ENCODE measurements at places on chromosomes 4 and X. TPM values are rescaled to one million over a fixed set of nuclear protein-coding genes. Genes with fewer than 3 reads are reported as not detected.

The TEX13C gene
- not detected for total RNA-seq

The ZMAT1 gene
- total RNA-seq, result 0.62 TPM

The PNMA6F gene
- total RNA-seq, result not detected

The AMTN gene
- not detected for total RNA-seq

The IL2RG gene
- 397 TPM for total RNA-seq

The DRD5 gene
- not detected for total RNA-seq

The LRCH2 gene
- not detected for total RNA-seq

The UFSP2 gene
- 19.9 TPM for total RNA-seq

- H3K4me1 ChIP-seq, result no peaks in the 10 kb centered on the region
- H3K27ac ChIP-seq, result no peak overlapping the region
- no peaks in the 10 kb centered on the region for H3K27me3 ChIP-seq
- no peak overlapping the region for H3K4me3 ChIP-seq
- no peaks in the 10 kb centered on the region for H3K36me3 ChIP-seq
Observed at GRCh38 chrX:23524467-23524866, 142.8 kb upstream of the PRDX4 start.

DNA sequence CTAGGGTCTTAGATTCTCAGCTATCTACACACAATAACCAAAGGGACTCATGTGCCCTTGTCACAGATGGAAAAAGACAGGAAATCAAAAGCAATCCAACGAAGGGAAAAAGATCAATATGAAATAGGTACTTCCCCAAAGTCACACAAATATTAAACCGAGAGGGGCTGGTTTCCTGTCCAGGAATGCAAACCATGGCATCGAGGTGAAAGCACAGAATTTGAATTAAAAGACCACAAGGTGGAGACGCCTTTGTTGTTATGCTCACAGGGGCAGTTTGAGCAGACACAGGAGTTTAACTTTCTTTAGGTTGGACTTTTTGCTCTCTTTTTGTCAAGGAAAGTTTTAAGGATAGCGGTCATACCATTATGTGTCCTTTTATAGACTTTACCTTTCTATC lies 14.3 kb downstream of the H2BW1 start:
- no peak overlapping the region for H3K4me3 ChIP-seq
- H3K36me3 ChIP-seq, result no peaks in the 10 kb centered on the region
- no peak for DNase-seq

- DNase-seq, result no peak
- H3K27ac ChIP-seq, result no peak overlapping the region
- H3K4me3 ChIP-seq, result no peak overlapping the region
- no peaks in the 10 kb centered on the region for H3K4me1 ChIP-seq
- H3K36me3 ChIP-seq, result no peaks in the 10 kb centered on the region
- H3K27me3 ChIP-seq, result no peaks in the 10 kb centered on the region
Observed at GRCh38 chr4:103496800-103497199, 223.0 kb downstream of the TACR3 start.

GRCh38 chrX:71107762-71108360 lies 1.3 kb upstream of the CXorf65 start:
- peak overlapping the region; percentile 99 for H3K4me3 ChIP-seq
- H3K4me1 ChIP-seq, result peaks cover 69% of the 10 kb centered on the region
- peak; percentile 19 for DNase-seq
- peaks cover 66% of the 10 kb centered on the region for H3K36me3 ChIP-seq
- peak overlapping the region; percentile 80 for H3K27ac ChIP-seq

DNA sequence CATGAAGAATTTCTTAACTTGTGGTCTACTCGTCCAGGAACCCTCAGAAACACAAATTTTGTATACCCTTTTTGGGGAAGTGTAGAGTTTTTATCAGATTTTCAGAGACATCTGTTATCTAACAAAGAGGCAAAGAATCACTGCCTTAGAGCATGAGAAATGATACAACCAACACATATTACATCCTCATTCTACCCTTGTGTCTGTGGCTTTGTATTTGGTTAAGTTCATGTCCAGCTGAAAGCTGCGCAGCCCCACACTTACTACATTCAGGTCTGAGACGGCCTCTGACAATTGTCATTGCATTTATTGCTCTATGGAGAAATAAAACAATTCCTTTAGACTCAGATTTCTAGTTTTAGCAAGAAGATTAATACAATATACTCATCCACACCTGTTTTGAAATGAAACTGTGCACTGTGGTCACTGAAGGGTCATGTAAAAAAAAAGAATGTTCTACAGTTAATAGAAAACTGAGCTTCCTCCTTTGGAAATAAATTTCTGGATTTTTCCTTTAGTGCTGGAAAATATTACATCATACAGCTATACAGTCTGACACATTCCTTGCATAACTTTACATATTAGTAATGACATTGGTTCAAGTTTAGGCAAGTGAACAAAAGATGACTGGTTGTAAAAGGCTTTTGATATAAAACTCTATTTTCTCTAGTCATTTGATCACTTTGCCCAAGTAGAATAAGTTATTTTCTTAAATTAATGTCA lies 39.8 kb downstream of the GLRB start:
- H3K27me3 ChIP-seq, result no peaks in the 10 kb centered on the region
- no peak for DNase-seq
- H3K36me3 ChIP-seq, result no peaks in the 10 kb centered on the region
- H3K27ac ChIP-seq, result no peak overlapping the region
- no peaks in the 10 kb centered on the region for H3K4me1 ChIP-seq

DNA sequence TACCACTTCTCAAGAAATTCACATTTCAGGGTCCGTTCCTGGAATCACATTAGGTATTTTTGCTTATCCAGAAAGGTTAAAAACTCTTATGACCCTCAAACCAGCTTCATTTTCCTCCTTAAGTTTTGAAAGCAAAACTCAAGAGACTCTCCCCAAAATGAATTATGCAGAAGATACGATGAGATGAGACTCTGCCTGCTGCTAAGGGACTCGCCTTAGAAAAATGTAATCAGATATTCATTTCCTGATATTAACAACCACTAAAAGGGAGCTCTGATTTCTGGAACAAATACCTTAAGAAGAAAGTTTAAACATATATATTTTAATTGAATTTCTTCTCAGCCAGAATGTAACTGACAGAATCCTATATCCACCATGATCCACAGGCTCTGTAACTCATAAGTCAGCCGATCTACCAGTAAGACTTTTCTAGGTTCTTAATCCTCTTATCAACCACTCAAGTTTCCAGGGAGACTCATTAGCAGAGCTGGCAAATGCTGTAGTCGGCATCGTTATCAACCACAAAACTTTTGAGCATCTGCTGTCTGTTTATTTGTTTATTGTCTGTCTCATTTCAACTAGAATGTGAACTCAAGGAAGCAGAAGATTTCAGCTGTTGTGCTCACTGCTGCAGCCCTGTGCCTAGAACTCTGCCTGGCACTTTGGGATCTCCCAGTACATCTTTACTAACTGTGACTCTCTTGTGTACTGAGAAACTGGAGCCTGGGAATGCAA lies 112.5 kb downstream of the LDB2 start:
- no peak overlapping the region for H3K4me3 ChIP-seq
- peaks cover 2% of the 10 kb centered on the region for H3K27me3 ChIP-seq
- no peak overlapping the region for H3K27ac ChIP-seq
- no peaks in the 10 kb centered on the region for H3K36me3 ChIP-seq
- no peak for DNase-seq

DNA sequence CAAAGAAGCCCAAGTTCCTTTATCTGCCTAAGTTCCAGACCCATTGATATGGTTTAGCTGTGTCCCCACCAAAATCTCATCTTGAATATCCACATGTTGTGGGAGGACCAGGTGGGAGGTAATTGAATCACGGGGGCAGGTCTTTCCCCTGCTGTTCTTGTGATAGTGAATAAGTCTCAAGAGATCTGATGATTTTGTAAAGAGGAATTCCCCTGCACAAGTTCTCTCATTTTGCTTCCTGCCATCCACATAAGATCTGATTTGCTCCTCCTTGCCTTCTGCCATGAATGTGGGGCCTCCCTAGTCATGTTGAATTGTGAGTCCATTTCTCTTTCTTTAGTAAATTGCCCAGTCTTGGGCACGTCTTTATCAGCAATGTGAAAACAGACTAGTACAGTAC lies 860.2 kb downstream of the FSTL5 start:
- no peak overlapping the region for H3K4me3 ChIP-seq
- H3K4me1 ChIP-seq, result no peaks in the 10 kb centered on the region
- no peak for DNase-seq
- no peaks in the 10 kb centered on the region for H3K36me3 ChIP-seq

DNA sequence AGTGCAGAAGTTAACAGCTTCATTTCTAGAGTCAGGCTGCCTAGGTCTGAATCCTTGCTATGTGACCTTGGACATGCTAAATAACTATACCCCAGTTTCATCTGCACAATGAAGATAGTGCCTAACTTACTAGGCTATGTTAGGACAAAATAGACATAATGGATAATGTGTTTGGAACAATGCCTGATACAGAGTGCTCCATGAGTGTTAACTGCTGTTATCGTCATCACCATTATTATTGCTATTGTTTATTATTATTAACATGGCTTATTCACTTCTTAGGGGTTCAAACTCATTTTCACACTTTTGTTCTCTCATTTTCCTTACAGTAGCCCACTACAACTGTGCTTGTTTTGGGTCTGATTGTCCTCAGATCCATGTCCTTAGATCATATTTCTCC lies 467.7 kb downstream of the SH2D1A start:
- H3K4me1 ChIP-seq, result no peaks in the 10 kb centered on the region
- no peak overlapping the region for H3K4me3 ChIP-seq
- no peaks in the 10 kb centered on the region for H3K36me3 ChIP-seq
- DNase-seq, result no peak
- H3K27ac ChIP-seq, result no peak overlapping the region
- H3K27me3 ChIP-seq, result no peaks in the 10 kb centered on the region

DNA sequence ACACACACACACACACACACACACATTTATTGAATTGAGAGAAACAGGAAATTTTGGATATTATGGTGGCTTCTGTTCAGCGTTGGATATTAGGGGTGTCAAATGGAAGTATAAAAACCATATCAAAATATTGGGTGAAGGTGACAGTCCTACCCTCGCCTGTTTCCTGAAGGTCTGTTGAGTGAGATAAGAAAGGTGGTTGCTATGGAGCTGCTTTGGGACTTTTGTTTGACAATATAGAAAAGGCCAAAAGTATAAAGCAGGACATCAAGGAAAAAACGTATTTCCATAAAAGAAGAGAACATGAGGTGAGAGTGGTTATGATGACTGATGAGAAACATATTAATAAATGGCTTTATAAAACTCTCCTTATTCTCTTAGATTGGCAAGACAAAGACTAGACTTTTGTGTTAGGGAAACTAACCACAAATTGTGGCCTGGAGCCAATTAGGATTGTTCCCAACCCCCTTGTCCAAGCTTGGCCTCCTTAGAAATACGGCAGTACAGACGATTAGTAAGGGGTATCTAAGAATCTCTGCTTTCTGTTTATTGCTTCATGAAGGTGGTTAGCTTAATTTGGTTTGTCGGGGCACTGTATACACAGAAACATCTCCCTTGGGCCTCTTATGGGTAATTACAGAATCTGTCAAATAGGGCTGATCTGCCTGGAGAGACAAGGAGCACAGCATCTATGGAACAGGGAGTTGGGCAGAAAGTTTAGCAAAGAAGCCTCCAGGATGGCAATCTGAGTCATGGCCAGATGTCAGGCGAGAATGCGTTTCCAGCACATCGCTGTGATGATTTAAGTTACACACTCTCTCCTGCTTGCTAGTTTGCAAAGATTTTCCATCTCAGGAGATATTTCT lies 198.0 kb downstream of the CBR4 start:
- no peak overlapping the region for H3K27ac ChIP-seq
- DNase-seq, result no peak
- peaks cover 23% of the 10 kb centered on the region for H3K27me3 ChIP-seq
- H3K4me3 ChIP-seq, result no peak overlapping the region
- H3K36me3 ChIP-seq, result no peaks in the 10 kb centered on the region
- peaks cover 7% of the 10 kb centered on the region for H3K4me1 ChIP-seq

GRCh38 chrX:139720136-139720535 lies 12.2 kb upstream of the MCF2 start:
- no peak overlapping the region for H3K4me3 ChIP-seq
- H3K27me3 ChIP-seq, result no peaks in the 10 kb centered on the region
- H3K4me1 ChIP-seq, result peaks cover 10% of the 10 kb centered on the region
- no peak for DNase-seq
- peaks cover 1% of the 10 kb centered on the region for H3K36me3 ChIP-seq

- no peak overlapping the region for H3K27ac ChIP-seq
- no peak for DNase-seq
- no peaks in the 10 kb centered on the region for H3K36me3 ChIP-seq
- no peak overlapping the region for H3K4me3 ChIP-seq
- H3K4me1 ChIP-seq, result no peaks in the 10 kb centered on the region
Observed at GRCh38 chr4:140724760-140725159, 31.4 kb downstream of the TBC1D9 start.

GRCh38 chr4:87465739-87466366 lies 43.5 kb downstream of the NUDT9 start:
- no peaks in the 10 kb centered on the region for H3K27me3 ChIP-seq
- no peaks in the 10 kb centered on the region for H3K36me3 ChIP-seq
- H3K4me1 ChIP-seq, result no peaks in the 10 kb centered on the region

- no peak overlapping the region for H3K27ac ChIP-seq
- DNase-seq, result no peak
- no peaks in the 10 kb centered on the region for H3K27me3 ChIP-seq
- no peak overlapping the region for H3K4me3 ChIP-seq
Observed at GRCh38 chr4:100782356-100782755, 264.5 kb upstream of the EMCN start.

DNA sequence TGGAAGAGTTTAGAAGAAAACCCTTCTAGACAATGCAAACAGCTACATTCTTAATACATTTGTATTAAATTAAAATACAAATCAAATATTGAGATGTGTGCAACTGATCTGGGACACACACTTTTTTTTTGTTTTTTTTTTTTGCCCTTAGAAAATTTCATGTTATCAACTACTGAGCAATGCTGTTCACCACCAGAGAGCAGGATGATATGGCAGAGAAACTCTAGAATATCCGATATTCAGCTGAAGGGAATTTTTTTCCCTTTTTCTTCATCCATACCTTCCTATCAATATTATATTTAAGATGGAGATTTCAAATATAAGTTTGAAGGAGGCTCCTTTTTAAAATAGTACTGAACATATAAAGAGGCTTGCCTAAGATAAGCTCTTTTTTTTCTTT lies 1.0 kb downstream of the NDST3 start:
- peaks cover 5% of the 10 kb centered on the region for H3K4me1 ChIP-seq
- H3K27ac ChIP-seq, result no peak overlapping the region
- H3K27me3 ChIP-seq, result peaks cover 45% of the 10 kb centered on the region
- peaks cover 3% of the 10 kb centered on the region for H3K36me3 ChIP-seq
- no peak overlapping the region for H3K4me3 ChIP-seq

- H3K27me3 ChIP-seq, result no peaks in the 10 kb centered on the region
- H3K4me1 ChIP-seq, result no peaks in the 10 kb centered on the region
- no peak for DNase-seq
- no peak overlapping the region for H3K4me3 ChIP-seq
Observed at GRCh38 chr4:46462733-46463132, 72.8 kb upstream of the GABRA2 start.

- H3K4me3 ChIP-seq, result no peak overlapping the region
- H3K27me3 ChIP-seq, result no peaks in the 10 kb centered on the region
- H3K27ac ChIP-seq, result no peak overlapping the region
- H3K4me1 ChIP-seq, result no peaks in the 10 kb centered on the region
Observed at GRCh38 chrX:121931567-121931966, 884.2 kb downstream of the GLUD2 start.

DNA sequence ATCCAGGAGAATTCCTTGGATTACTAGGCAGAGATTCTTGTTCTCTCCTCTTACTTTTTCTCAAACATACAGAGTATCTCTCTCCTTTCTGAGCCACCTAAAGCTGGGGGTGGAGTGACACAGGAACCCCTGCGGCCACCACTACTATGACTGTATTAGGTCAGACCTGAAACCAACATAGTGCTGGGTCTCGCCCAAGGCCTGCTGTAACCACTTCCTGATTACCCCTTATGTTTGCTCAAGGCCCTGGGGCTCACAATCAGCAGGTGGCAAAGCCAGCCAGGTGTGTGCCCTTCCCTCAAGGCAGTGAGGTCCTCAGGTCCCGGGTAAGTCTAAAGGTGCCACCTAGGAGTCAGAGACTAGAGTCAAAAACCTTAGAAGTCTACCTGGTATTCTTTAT lies 166.4 kb downstream of the PARM1 start:
- H3K4me3 ChIP-seq, result no peak overlapping the region
- no peak for DNase-seq
- no peak overlapping the region for H3K27ac ChIP-seq
- no peaks in the 10 kb centered on the region for H3K27me3 ChIP-seq

Measured in activated T-helper 1 cell treated with anti-CD3 and anti-CD28 coated beads, Interleukin-12 subunit alpha, Interleukin-12 subunit beta, Interleukin-2, Interleukin-4 antibody, amounts not matched to agents 30 ng/mL and 10 ng/mL and 1 ng/mL, durations not matched to agents 14 hours and 24 hours and 36 hours (primary cell).